NCI-H1105 treated with DMSO at 0.1 percent for 48 hours (cell line): ENCODE measurements at places on chromosomes 1 and 21.

GRCh38 chr1:50972766-50973165 lies 2.7 kb downstream of the CDKN2C start:
- peak; percentile 64 for DNase-seq

- no peak for DNase-seq
These were observed 79.0 kb downstream of the SLC45A1 start for GRCh38 chr1:8396786-8397406.

GRCh38 chr1:61636814-61637213 lies 88.1 kb downstream of the TM2D1 start:
- DNase-seq = no peak

DNA sequence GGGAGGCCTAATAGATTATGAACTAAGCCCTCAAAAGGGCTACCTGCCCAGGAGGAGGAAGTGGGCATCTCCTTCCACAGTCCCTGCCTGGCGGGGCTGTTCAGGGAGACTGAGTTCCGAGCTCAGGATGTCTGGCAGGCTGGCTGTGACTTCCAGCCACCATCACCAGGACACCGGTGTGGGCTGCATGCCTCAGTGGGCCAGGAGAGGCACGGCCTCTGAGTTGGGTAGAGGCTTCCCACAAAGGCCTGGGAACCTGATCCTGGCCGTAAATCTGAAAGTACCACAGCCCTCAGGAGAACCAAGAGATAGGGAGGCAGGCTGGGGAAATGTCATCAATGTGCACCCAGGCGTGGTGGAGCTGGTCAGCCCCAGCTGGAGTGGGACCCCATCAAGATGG lies 29.1 kb downstream of the NTPCR start:
- DNase-seq = no peak

DNA sequence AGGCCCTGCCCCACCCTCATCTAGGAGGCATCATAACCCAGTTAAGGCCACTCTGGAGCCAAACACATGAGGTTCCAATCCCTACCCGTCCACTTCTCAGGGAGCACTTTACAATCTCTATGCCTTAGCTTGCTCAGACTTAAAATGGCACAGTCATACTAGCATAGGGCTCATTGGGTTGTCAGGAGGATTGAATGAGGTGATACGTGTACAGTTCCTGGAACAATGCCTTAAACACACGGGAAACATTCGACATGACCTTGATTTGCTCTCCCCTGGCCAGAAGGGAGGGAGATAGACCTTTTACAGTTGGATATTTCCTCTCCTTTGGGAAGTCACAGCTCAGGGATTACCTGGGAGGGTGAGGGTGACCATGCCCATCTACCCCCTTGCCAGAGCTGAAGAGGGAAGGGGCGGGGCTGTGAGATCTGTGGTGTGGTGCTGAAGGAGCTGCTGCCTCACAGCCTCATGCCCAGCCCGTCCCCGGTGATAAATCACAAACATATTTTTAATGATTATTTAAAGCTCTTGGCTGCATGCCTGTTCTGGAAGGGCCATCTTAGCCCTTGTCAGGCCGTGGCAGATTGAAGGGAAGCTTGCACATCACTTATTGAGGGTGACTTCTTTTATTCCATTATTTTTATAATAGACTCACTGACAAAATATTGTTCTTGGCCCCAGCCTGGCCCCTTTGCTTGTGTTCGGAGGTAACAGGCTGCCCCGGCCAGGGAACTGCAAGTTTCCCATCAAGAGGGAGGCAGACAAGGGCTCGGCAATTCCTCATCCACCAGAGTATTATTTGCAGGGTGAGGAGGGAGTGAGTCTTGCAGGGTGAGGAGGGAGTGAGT lies 83.4 kb downstream of the FOXD2 start:
- peak; percentile 11 for DNase-seq

- DNase-seq = no peak
These were observed 14.4 kb downstream of the ELAVL4 start for GRCh38 chr1:50123071-50123470.

GRCh38 chr1:12142891-12143630 lies 23.7 kb upstream of the TNFRSF1B start:
- no peak for DNase-seq

DNA sequence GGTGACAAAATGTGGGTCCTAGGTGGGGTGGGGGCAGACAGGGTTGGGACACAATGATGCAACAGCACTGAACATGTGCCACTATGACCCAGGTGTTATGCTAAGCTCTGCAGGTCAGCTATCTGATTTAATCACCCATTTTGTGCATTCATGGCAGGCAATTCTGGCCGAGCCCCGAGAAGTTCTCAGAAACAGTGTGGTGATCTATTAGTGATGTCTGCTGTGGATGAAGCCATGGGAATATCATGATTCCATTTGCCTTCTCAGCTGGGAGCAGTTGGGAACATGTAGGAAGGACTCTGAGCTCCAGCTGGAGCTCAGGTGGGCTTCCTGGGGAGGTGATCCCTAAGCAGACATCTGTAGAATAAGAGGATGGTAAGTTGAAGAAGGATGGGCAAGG lies 194.0 kb upstream of the POU3F1 start:
- DNase-seq = no peak

- no peak for DNase-seq
These were observed 5.7 kb downstream of the MAP3K6 start for GRCh38 chr1:27361044-27361402.

GRCh38 chr1:10662090-10662688 lies 134.3 kb downstream of the CASZ1 start:
- no peak for DNase-seq
